ENCODE measurements at places on chromosomes 13 and 19.

DNA sequence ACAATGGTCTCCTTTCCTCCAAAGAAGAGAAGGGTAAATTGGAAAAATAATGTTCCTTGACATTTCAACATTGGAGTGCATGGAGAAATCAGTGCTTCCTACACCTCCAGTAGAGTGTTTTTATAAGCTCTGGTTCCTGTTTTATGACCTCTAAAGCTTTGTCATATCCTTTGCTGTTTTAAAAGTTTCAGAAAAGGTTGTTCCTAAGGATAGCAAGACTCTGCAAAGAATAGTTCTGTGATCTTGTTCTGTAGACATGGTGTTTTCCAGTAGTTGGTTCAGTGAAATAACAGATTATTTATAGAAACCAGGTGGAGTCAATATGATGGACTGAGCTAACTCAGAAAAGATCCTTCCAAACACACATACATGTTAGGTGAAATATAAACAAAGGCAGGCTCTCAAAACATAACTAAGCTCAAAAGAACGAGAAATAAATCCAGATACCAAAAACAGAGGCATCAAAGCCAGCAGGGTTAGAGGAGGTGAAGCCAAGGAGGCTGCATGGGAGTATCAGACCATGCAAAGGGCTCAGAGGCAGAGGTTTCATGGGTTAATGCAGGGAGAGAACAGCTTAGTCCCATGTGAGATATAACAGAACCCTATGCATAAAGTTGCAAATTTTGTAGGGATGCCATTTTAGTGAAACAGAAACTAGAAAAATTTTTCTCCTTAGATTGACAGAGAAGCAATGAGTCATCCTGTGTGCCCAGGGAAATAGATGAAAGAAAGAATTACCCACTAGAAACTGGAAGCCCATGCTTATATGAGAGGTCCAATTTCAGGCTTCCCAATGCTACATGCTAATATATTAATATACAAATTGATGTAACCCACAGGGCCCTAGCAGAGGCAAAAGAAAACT lies 44.3 kb downstream of the SHISA2 start:
- peak; percentile 30 for DNase-seq

GRCh38 chr19:12647490-12648071 lies 19.0 kb downstream of the MAN2B1 start:
- no peak for DNase-seq

- DNase-seq: no peak
These were observed 15.1 kb downstream of the ZNF160 start for GRCh38 chr19:53088091-53088490.

GRCh38 chr13:99356262-99357091 lies 49.3 kb upstream of the GPR183 start:
- DNase-seq: peak; percentile 97

DNA sequence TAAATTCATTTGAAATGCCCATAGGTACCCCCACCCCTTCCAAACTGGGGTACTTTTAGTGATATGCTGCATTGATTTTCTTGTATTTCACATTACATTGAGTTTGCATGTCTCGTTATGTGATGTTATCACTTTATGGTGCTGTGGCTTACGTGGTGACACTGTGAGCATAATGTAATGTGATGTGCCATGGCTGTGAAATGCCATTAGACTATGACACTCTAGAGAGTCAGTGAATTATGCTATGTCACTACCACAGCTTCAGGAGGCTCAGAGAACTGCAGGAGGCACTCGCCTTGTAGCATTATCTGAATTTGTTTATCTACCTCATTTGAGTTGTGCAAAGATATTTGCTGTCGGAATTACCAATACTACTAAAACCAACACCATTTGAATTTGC lies 590.1 kb upstream of the SLC10A2 start:
- no peak for DNase-seq

DNA sequence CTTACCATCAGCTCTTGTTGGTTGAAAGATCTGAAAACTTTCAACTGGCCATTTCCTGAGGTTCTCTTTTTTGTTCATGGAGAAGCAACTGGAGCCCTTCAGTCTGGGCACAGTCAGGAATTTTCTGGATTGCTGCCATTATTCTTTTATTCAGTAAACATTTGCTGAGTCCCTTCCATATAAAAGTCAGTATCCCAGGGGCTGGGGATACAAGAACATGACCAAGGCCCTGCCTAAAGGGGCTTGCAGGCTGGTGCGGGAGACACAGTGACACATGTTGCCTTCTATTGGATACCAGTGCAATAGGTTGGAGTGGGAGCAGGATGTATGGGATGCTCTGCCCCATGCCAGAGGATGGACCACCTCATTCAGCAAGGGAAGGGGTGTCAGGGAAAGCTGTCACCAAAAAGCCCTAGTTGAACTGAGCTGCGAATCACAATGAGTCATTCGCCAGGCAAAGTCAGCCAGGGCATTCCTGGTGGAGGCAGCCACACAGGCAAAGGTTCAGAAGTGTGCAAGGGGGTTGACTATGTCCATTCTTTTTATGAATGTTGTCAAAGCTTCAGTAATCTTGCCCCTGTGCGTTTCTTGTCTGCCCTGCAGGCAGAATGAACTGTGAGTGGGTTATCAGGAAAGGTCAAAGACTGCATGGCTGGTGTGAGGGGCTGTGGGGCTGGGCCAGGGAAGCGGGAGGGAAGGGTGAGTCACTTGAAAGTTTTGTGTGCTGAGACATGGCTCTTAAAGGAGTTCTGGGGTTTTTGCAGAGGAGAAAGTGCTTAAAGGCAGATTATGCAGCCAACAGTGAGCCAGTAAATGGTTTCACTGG lies 395.9 kb downstream of the KCNRG start:
- DNase-seq: peak; percentile 89

DNA sequence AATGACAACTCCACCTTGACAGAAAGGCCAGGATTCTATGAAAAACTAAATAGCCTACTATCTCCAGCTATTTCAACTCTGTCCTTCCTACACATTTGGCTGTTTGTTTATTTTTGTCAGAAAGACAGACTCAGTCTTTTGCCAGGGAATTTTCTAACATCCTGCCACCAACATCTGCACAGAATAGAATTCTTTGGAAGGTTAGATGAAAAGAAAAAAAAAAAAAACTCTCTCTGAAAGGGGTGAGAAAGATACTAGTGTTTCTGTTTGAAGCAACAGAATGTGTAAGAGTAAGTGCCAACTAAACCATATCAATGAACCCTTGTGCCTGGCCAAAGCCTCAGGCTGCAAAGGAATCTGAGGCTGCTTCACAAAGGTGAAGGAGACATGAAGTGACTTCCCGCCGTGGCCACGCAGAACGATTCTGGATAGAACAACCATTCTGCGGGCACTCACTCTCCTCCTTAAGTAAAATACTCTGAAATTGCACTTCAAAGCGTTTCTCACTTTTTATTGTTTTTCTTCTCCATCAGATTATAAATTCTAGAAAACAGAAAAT lies 498.2 kb downstream of the IRS2 start:
- DNase-seq: no peak

GRCh38 chr13:51275101-51275500 lies 52.9 kb downstream of the FAM124A start:
- DNase-seq: no peak

DNA sequence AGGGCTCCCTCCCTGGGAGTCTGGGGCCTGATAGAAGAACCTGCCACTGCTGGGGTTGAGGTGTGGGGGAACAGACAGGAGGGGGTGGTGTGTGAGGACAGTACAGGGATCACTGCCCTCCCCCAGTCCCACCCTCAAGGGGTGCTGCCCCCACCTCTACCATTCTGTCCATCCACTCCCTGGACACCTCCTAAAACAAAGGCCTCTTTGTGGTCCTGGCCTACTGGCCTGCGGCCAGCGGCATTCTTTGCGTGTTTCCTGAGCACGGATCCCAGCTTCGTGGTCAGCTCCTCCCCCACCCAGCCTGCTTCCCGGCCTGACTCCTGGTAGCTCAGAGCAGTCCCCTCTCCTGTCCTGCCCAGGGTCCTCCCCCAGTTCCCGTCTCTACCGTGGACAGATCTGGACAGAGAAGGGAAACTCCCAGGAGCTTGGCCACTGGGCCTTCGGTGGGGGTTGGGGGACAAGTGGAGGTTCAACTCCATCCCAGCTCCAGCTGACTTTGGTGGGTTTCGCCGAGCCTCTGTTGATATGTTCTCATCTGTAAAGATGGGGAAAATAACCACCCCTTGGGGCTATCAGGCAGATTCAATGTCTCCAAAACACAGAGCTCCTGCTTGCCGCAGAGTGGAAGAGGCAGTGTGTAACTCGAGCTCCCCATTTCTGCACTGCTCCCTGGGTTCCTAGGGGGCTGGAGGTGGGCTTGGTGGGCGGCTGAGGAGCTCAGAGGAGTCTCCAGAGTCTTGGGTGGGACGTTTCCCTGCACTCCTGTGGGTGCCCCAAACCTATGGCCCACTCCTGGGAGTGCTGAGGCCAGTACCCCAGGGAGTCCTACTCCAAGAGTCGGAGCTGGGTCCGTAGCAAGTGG lies 48.7 kb downstream of the LYL1 start:
- DNase-seq: peak; percentile 79

DNA sequence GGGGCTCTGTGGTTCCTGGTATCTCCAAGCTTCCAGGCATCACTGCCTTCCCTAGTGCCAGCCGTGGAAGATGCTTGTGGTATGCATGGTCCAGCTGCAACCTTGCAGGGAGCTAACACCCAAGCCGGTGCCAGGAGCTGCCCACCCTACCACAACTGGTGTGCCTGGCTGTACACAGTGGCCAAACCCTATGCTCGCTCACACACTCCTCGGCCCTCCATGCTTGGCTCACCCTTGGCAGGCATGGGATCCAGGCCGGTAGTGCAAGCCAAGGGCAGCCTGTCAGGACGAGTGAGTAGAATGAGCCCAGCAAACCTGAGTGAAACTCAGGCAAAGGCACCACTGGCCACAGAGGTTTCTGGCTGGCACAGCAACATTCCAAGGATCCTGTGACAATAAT lies 1676.0 kb downstream of the SLITRK1 start:
- DNase-seq: no peak

GRCh38 chr19:38922482-38922881 lies 8.1 kb downstream of the SARS2 start:
- no peak for DNase-seq

DNA sequence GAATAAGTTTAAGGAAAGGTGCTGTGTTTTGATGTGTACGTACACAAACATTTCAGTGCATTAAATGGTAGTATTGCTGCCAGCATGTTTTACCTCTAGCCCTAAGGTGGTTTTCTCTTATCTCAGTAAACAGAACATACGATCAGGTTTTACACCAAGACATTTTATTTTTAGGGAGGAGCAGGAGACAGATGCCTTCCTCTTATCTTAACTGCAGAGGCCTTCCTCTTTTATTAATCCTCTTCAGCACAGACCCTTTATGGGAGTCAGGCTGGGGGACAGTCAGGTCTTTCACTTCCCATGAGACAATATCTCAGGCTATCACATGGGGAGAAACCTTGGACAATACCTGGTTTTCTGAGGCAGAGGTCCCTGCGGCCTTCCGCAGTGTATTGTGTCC lies 14.9 kb upstream of the ZNF611 start:
- DNase-seq: no peak

DNA sequence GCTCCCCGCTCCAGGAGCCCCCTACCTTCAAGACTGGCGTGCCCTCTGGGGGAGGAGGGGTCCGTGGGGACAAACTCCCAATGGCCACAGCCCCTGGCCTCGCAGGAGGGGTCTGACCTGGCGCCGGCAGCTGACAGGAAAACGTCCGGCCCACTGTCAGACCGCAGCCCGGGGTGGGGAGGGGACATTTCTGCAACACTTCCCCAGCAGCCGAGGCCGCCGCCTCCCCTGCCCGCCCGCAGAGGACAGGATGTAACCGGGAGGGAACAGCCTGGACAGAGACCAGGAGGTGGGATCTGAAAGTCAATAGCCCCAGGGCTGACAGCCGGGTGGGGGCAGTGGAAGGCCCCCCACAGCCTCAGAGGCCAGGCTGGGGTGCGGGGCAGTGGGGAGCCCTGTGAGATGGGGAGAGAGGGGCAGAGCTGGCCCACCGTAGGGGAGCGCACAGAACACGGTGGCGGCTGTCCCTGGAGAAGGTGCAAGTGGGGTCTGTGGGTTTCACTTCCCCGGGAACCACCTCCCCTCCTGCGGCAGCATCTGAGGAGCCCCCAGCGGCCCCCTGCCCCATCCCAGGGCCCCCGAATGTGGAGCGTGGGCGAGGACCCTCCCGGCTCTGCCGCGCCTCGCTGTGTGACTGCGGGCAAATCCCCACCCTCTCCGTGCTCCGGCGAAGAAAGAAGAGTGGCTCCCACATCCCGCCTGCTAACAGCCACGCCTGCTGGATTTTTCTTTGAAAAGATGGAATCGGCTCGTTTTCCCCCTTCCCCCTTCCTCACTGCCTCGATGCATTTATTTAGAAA lies at the start of gene PEAK3:
Gene PEAK3, minus strand, starts transcription at position 114 of the 800 bp plus-strand sequence. CDS start 1,244 bp downstream, outside the sequence.
- DNase-seq: peak; percentile 73

DNA sequence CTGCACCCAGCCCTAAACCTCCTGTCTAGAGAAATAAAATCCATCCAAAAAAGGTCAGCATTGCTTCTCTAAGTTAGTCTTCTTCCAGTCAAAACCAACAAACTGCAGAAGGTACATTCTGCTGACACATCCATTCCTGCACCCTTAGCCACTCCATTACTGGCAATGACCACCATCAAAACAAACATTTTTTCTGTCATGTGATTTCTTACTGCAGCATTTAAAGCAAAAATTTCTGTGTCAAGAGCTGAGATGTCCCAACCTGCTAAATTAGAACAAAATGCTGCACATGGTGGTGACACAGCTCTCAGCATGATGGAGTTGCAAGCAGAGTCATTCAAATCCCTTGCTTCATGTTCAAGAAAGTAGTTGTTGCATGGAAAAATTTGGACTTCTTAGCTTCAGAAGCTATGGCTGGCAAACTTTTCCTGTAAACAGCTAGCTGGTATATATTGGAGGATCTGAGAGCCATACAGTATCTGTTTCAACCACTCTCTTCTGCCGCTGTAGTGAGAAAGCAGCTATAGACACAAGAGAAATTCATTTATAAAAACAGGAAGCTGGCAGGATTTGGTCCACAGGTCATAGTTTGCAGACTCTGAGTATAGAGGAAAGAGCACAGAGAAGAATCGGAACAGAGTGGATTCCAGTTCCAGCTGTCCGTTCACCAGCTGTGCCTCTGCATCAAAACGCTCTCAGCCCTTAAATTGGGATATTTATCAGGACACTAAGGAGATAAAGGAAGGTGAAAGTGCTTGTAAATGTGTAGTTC lies 17.4 kb downstream of the RUBCNL start:
- peak; percentile 90 for DNase-seq
